Right kidney (tissue), 9 donors: ENCODE measurements at places on chromosomes 11 and 22.

DNA sequence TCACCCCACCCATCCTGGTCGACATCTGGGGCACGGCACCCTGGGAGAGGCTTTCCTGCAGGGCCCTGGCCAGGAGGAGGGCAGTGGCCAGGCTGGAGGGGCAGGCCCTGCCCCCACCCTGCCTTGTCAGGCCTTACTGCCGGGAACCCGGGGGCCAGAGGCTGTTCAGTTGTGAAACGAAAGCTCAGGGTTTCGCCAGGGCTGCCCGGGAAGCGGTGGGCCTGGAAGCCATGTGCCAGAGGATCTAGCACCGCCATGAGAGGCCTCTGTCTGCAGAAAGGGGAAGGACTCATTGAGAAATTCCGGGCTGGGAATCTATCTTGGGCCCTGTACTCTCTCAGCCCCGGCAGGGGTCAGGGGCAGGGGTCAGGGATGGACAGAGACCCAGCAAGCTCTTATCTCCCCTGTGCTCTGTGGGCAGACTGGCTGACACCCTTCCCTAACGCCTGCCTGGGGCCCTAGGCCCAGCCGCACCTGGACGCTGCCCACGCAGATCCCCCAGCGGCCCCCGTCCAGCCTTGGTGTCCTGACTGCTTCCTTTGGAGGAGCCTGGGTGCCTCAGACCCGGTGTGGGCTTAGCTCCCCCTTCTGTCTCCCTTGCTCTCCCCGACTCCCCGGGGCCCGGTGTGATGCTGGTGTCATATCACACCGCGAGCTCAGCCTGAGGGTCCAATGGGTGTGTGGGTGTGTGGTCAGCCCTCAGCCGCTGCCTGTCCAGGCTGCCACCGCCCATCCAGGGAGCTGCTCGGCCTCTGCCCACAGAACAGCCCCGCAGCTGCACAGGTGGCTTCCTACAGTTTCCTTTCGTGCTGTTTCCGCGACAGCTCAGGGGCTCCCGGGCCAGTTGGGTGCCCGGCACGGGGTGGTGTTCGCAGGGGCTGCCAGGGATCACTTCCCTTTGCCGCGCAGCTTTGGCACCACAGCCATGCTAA is 6.5 kb downstream of the PIM3 start:
- DNase-seq: peak; percentile 49

GRCh38 chr11:113998574-113998973 is 23.7 kb downstream of the HTR3A start:
- DNase-seq: no peak

GRCh38 chr11:76768088-76768908 is 14.9 kb upstream of the TSKU start:
- DNase-seq: no peak

- DNase-seq: no peak
Measured at GRCh38 chr11:116736763-116737162, 36.0 kb downstream of the BUD13 start.

DNA sequence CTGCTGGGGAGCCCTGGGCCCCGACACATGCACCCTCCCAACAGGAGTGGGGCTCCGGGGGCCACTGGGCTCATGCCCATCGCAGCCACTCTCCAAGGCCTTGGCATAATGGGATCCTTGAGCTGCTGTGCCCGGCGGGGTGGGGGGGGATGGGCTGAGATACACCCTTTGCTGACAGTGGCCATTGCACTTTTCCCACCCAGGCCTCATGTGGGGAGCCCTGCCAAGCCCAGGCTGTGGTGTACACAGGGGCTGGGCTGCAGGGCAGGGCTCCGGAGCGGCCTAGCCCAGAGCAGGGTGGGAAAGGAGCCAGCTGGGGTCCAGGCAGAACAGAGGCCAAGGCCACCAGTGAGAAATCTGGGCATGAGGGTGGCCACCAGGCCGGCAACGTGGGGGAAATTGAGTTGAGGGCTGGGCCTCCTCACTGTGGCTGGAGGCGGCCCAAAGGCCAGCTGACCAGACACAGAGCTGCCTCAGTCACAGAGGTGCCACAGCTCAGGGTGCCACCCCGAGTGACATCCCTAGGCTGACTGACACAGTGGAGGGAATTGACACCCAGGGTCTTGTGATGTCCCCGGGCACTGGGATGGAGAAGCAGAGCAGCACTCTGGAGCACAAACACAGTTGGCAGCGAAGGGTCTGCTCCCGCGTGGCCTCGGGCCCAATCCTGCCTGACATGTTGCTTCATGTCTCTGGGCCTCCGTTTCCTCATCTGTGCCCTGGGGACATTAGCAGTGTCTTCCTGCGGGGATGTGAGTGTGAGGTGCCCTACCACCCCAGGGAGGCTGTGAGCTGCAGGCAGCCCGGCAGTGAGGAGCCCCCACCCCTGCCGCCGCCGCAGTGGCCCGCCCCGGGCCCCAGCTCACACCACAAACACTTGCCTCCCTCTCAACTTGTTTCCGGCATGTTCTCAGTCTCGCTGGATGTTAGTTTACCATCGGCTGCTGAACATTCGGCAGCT is 30.4 kb downstream of the RTN4R start:
- no peak for DNase-seq

GRCh38 chr11:93945596-93945995 is 75.6 kb upstream of the HEPHL1 start:
- no peak for DNase-seq

GRCh38 chr11:96036863-96037262 is 113.0 kb upstream of the MTMR2 start:
- no peak for DNase-seq

- peak; percentile 19 for DNase-seq
Measured at GRCh38 chr22:21837248-21837979, 30.0 kb downstream of the MAPK1 start.

GRCh38 chr11:68751331-68751856 is at the start of gene TESMIN:
TSS of gene TESMIN (minus strand) at chr11:68751520. CDS start at chr11:68750660, 860 bp downstream.
- peak; percentile 38 for DNase-seq

DNA sequence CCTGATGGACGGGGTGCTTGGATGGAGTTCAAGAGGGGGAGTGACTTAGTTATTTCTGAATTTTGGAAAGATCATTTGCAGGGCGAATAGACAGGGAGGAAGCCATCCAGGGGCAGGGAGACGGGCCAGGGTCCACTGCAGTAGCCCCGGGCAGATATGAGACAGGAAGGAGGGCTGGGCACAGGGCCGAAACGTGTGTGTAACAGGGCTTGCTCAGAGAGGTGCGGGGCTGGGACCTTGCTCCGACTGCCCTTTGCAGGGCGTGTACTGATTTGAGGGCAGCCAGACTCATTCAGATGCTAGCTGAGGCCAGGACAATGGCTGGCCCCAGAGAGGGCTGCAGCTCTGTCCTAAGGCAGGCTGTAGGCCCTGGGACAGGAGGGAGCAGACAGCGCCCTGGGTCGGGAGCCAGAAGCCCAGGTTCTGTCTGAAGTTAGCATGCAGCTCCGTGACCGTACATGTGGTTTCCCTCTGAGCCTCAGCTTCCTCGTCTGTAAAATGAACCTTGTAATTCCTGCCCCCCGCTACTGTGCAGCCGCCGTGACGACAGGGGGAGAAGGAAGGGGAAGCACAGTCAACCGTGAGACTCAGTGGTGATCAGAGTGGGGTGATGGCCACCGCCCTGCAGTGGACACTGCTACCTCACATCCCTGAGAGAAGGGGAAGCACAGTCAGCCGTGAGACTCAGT is 103.4 kb downstream of the PHF21B start:
- no peak for DNase-seq

DNA sequence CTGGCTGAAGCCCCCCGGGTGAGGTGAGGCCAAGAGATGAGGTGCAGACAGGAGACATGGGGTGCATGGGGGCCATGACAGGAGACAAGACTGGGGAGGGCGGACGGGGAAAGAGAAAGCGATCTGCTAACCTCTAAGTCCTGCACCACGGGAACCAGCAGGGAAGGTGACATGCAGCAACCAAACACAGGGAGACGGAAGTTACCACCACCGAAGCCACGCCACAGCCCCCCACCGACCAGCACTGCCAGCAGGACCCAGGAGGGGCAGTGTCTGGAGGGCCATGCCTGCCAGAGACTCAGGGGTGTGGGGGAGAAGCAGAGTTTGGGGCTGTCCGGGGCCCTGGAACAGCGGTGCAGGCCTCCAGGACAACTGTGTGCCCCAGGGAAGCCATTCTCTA is 14.1 kb upstream of the RASL10A start:
- DNase-seq: no peak

DNA sequence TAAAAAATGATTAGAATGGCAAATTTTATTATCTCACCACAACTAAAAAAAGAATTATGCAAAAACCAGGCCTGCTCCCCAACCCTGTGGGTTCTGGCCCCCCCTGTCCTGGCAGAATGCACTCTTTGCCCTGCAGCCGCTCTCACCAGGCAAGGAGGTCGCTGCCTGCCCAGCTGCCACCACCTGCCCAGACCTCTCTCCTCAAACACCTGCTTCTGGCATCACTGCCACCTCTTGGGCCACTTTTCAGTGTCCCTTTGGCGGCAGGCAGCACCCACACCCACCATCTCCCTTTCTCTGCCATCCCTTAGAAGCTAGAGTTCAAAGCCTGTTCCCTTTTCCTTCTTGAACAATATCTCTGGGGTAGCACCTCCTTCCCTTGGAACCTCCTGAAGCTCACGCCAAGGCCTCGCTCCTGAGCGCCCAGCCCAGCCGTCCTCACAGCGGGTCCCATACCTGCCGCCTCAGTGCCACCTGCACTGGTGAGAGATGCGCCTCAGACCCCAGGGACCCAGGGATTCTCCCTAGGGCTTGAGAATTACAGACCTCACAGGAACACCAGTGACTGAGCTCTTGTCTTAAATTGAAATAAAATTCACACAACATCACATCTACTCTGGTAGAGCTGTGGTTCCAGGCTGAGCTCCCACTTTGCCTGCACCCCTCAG is 44.6 kb downstream of the SGSM3 start:
- no peak for DNase-seq

GRCh38 chr11:33773404-33773986 is 825 bp downstream of the FBXO3 start:
- no peak for DNase-seq

- no peak for DNase-seq
Measured at GRCh38 chr11:45087086-45087899, 59.1 kb upstream of the PRDM11 start.

GRCh38 chr11:117606211-117606610 is 190.8 kb downstream of the DSCAML1 start:
- DNase-seq: no peak

GRCh38 chr22:23684026-23684425 is 6.8 kb upstream of the RGL4 start:
- DNase-seq: no peak

DNA sequence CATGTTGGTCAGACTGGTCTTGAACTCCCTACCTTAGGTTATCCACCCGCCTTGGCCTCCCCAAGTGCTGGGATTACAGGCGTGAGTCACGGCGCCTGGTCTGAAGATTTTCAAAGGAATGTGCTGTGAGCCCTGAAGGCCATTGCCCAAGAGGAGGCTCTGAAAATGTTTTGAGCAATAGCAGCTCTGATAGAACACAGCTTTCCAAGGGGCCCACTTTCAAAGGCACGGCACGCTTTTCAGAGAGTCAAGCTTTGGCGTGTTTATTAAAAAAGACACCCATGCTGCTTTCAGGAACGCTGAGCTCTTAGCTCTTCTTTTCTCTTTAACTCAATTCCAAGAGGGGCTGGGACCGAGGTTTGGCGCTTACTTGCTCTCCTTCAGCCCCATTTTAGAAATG is 73.8 kb upstream of the CDON start:
- DNase-seq: no peak

- DNase-seq: no peak
Measured at GRCh38 chr11:128181088-128181480, 406.3 kb downstream of the ETS1 start.

DNA sequence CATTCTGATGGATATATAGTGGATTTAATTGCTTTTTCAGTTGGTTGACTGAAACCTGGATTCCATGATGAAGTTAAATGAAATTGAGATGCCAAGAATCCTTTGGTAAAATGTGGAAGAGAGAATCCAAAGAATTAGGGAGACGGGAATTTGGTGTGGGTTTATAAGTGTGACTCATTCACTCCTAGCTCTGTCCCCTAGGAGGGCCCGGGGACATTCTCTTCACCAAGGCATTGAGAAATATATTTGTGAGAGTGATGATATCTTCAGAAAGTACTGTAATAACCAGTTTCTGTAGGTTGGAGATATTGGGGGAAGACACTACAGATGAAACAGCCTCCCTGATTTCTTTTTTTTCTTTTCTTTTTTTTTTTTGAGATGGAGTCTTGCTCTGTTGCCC is 13.6 kb upstream of the PHOX2A start:
- DNase-seq: no peak

- DNase-seq: no peak
Measured at GRCh38 chr11:72132646-72133045, 2.9 kb upstream of the FOLR3 start.

- no peak for DNase-seq
Measured at GRCh38 chr22:27490080-27490479, 311.5 kb downstream of the MN1 start.

GRCh38 chr11:70201882-70202861 is 924 bp upstream of the FADD start:
- no peak for DNase-seq

GRCh38 chr22:27157666-27158370 is 500.4 kb downstream of the MIAT start:
- no peak for DNase-seq

DNA sequence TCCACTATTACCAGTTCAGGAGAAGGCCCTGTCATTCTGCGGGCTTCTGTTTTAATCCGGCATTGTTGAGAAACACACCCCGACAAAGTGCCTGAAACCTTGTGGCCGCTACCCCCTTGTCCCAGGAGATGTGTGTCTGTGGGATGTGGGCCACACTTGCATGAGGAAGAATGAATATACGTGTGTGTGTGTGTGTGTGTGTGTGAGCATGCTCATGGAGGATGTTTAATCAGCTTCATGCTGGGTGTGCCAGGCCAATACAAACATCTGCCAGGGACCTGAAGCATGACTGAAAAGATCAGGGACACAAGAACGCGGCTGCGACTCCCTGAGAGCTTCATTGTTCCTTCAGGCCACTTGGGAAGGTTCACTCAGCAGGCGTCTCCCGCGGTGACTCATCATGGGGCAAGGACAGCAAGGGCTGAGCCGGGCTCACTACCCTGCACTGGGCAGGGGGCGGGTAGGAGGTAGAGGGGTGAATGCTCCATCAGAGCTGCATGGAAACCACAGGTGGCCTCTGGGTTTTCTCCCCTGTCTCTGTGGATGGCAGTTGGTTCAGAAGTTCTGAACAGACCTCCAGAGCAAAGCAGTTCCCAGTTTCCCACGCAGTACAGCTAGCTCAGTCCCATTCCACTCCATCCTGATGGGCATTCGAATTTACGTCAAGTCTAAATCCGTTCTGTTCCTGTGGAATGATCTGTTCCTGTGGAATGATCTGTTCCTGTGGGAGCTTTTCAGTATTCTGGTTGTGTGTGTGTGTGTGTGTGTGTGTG is 7.0 kb upstream of the MALAT1 start:
- peak; percentile 39 for DNase-seq

DNA sequence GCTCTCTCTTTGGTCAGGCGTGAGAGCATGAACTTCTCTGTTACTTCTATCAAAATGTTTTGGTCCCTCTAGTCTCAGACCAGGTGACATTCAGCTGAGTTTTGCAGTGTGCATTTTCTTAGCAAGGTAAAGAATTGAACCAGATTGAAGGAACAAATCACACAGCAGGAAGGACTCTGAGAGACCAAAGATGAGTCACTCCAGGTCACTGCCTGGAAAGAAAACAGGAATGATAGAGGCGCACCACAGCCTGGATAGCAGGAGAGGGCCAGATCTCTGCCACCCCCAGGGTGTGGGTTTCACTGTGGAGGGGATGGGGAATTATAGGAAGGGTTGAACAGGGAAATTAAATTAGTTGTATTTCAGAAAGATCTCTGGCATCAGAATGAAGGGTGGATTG is 788.3 kb downstream of the NTM start:
- no peak for DNase-seq
